ENCODE measurements at places on chromosomes 16 and 17.

GRCh38 chr17:2405247-2405926 is 4.5 kb upstream of the MNT start:
- no peak for DNase-seq

- DNase-seq = no peak
These were observed 118.2 kb upstream of the KCNJ18 start for GRCh38 chr17:21573961-21574610.

- DNase-seq = no peak
These were observed 143.8 kb upstream of the RPL38 start for GRCh38 chr17:74059479-74060240.

- no peak for DNase-seq
These were observed 98.1 kb downstream of the RGS9 start for GRCh38 chr17:65235284-65235683.

- no peak for DNase-seq
These were observed 30.6 kb downstream of the ZNF750 start for GRCh38 chr17:82808921-82809905.

- DNase-seq = no peak
These were observed 6.6 kb downstream of the TMEM114 start for GRCh38 chr16:8583732-8584131.
